AG09309 (cell line): ENCODE measurements at places on chromosomes 12 and 14.
A peak's percentile ranks its signal among the peaks of the same experiment; 100 is the strongest.

GRCh38 chr14:100010679-100011078 is 54.5 kb upstream of the EVL start:
- DNase-seq = no peak

GRCh38 chr14:55446127-55446736 is 5.8 kb upstream of the TBPL2 start:
- DNase-seq = peak; percentile 38

DNA sequence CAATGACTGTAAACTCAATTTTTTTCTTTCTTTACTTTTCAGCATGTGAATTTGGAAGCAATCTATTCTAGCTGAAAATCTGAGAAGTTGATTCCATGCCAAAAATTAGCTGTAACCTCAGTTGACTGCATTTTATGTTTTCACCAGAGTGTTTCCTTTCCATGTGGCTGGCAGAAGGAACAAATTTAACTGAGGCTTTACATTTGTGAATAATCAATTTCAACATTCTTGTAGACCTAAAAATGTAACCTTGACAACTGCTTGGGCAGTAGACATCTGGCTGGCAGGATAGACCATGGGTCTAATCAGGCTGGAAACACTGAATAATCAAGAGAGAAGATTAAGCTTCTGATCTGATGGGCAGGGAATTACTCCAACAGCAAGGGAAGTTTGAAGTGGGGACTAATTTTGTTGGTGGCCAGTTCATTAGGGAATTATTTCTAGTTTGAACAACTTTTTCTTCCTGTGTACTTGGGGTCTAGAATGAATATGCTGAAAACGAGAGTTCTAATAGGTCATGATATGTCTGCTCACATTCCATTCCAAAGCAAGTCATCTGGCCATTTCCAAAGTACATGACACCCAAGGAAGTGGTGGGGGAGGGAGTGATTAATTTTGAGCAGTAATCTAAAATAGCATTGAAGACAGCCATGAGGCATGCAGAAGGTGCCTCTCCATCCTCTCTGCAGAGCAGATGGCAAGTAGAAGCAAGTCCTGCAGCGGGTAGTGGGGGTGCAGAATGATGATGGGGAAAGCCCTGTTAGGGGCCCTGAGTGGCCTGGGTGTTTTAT is 68.2 kb downstream of the ATP23 start:
- no peak for DNase-seq

GRCh38 chr14:53890611-53891101 is 66.0 kb downstream of the BMP4 start:
- DNase-seq = no peak

DNA sequence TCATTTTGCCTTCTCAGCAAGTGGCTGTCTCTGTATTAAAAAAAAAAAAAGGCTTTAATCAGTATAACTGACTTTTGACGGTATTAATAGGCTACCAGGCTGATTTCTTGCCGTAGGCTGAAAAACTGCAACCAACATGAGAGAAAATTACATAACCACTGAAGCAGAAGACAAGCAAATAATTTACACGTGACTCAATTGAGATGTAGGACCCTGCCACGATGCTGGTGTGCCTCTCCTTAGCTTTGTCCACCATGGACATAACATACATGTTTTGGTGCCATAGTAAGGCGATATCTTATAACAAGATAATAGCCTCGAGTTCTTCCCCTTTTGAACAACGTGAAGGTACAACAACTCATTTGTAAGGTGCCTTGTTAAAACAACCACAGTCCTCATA is 88.7 kb upstream of the GRIP1 start:
- DNase-seq = no peak
